BE2C (cell line): ENCODE measurements at places on chromosomes 16 and 17.

DNA sequence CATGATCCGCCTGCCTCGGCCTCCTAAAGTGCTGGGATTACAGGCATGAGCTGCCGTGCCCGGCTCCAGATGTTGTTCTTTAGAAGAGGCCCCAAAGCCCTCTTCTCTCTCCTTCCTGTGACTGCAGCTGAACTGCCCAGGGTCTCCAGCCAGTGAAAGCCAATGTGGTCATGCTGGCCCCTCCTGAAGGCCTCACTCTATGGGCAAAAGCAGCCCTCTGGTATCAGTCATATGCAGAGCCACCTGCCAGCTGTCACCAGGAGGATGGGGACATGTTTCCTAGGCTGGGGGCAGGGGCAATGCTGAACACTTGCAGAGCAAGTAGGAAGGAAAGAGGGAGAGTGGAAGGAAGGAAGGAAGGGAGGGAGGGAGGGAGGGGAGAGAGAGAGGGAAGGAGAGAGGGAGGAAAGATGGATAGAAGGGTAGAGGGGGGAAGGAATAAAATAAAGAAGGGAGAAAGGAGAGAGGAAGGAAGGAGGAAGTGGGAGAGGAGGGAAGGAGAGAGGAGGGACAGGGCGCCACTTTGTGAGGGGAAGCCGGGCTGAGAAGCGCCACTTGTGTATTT lies 36.0 kb downstream of the SOCS3 start:
- no peak for DNase-seq

GRCh38 chr17:77750427-77751043 lies 208.0 kb upstream of the TNRC6C start:
- no peak for DNase-seq

DNA sequence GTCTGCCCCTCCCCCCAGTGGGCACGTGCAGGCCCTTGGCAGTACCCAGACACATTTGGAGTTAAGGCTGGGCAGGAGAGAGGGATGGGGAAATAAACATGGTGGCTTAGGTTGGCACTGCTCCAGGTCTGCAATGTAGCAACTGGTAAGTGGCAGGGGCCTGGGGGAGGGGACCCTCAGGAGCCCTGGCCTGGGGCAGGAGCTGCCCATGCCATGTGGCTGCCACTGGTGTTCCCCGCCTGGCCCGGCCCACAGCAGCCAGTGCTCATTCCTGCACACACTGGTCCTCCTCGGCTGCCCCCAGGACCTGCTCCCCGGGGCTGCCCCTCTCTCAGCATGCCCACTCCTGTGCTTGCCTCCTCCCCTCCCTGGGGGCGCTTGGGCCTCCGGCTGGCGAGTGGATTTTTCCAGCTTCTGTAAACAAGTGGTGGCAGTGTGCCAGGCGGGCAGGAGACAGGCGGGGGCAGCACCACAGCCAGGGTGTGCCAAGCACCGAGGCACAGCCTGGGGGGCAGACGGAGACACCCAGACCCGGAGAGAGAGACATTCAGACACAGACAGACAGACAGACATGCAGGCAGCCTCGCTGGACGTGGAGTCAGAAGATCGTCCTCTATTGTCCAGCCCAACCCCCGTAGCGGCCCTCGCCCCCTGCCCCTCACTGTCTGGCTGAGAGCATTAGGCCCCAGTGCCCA lies 9.4 kb downstream of the THRA start:
- peak; percentile 83 for DNase-seq

DNA sequence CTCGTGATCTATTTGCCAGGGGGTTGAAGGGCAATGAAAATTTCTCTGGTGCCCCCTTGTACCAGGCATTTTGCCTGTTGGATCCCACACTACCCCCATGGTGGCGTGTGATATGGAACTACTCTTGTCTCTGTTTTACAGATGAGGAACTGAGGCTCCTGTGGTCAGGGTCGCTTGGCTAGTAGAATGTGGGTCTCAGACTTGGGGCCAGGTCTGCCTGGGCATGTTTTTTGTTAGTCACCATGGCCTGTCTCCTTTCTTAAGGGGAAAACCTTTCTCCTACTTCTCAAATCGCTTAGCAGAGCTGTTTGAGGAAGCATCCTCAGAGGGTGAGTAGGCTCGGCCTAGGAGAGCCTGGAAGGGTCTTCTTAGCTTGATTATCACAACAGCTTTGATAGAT lies 51.2 kb downstream of the CLEC16A start:
- no peak for DNase-seq

DNA sequence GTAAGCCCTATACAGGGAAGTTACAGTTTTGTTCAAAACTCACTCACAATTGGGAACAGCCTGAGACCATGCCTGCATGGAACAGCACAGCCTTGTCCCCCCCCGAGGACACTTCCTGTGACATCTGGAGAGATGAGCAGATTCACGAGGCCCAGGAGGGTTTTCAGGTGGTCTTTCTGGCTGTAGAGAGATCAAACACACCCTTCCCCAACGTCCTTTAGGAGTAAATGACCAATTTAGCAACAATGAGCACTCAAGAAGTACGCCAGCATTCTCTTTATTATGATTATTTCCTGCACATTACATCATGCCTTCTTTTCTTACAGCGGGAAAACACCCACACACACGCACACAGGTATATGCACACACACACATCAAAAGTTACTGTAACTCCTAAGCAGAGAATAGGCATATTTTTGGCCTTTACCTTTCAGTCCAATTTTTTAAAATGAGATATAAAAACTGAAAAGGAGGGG lies 39.0 kb downstream of the ADCY9 start:
- DNase-seq = no peak

DNA sequence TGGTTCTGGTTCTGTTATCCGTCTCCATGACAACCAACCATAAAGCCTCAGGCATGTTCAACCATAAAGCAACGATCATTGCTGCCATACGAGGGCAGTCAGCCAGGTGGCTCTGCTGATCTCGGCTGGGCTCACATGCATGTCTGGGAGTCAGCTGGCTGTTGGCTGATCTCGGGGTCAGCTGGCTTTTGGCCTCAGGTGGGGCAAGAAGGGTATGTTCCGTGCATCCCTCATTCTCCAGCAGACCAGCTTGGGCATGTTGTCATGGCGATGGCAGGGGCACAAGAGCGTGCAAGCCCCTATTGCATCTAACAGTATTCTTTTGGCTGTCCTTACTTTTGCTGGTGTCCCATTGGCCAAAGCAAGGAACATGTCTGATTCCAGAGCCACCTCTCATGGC lies 86.2 kb downstream of the ABCC6 start:
- DNase-seq = no peak

- no peak for DNase-seq
Observed at GRCh38 chr17:77608431-77608830, 350.1 kb upstream of the TNRC6C start.

DNA sequence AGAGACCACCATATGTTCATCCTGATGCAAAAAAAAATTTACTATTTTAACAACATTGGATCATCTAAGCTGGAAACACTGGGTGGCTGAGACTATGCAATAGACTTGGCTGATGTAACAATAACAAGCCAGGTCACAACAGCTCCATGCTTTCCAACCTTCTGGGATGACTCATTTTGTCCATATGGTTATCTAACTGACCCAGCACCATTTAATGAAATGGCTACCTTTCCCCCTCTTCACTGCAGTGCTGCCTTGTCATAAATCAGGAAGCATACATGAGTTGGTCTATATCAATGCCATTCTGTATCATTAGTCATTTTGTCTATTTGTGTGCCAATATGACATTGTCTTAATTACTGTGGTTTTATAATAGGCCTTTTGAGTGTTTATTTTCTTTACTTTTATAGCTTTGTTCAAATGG lies 217.6 kb upstream of the KCNJ16 start:
- DNase-seq = no peak

DNA sequence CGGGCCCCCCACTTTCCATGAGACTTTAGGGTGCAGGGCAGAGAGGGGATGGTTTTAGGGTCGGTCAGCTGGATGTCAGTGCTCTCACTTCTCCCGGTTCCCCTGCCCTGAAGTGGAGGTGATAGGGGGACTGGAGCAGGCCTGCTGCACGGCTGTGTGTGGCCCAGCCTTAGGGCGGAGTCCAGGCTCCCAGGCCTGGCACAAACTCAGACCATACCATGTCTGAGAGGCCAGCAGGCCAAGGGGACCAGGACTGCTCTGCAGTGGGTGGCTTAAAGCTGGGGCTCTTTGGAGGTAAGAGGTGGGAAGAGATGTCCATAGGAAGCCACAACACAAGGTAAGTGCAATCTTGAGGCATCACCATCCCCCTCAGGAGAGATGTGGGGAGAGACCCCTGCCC lies 8.3 kb downstream of the TFAP4 start:
- DNase-seq = peak; percentile 55

DNA sequence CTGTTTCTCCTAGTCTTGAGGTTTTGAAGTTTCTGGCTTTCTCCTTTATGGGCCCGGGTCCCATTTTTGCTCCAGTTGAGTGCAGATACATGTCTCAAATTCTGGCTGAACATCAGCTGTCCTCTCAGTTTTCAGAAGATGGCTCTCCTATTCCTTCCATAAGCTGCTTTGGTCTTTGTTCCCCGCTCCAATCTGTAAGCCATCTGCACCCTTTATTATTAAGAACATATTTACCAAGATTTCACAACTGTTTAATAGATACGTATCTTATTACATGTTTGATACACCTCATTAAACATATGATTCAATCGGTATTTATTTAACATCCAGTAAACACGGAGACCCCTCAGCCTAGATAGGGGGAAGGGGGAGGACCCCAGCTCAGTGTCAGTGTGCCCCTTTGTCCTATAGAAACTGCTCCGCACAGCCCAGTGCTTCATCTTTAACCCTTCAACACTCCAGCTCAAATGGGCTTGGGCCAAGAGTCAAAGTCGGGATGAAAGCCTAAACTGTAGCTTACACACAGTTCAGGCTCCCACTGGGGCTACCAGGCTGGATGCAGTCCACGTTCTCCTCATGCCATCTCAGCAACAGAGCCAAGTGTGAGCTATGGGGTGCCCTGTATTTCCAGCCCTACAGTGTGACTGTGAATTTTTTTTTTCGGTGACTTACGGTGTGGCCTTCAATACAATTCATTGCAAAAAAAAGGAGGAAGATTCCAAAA lies 166.0 kb upstream of the ZFHX3 start:
- DNase-seq = no peak

DNA sequence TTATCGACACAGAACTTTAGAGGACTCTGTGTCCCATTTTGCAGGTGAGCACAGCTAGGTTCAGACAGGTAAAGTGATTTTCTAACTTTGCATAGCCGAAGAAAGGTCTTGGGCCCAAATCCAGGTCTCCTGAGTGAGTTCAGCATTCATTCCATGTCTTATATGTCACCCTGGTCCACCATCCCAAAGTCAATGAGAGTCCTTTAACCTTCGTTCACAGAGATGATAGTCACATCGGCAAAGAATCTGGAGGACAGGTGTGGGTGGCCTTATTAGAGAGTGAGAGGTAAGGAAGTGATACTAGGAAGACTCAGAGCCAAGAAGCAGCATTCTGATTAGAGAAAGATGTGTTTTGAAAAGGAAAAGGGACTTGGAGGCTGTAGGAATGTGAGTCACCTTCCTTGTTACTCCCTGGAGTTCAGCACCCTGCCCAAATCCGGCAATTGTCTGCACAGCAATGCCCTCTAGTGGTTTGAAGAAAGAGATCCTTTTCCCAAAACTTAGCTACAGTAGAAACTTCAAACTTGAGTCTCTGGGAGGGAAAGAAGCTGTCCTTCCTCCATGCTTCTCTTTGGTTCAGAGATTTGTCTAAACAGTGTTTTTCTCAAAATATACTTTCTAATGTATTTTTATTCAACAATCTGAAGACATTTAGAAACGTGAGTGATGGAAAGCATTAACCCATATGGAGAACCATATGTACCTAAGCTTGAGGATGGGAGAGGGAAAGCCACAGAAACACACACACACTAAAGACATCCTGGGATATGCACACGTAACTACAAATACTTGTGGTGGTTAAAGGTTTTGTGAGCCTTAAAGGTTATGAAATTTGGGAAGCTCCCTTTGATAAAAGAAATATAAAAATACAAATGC lies 96.4 kb upstream of the SHISA6 start:
- DNase-seq = no peak

- DNase-seq = no peak
Observed at GRCh38 chr17:29596811-29597210, 3.9 kb downstream of the ANKRD13B start.

DNA sequence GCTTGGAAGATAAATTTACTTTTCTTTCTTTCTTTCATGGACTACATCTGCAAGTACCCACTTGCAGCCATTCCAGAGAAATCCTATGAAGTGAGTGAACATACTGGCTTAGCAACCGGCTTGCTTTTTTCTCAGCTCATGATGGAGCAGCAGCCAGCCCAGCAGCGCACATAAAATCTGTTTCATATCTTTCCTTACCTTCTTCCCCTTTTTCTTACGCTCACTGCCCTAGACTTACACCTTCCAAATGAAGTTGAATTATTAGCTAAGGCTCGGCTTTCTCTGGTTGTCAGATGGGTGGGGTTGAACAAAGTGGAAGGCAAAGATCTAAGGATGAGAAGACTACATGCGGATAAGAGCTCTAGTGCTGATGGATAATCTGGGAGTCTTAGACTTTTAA lies 13.9 kb upstream of the ABCA8 start:
- no peak for DNase-seq

GRCh38 chr17:32143527-32143870 lies 1.2 kb downstream of the RHOT1 start:
- no peak for DNase-seq

DNA sequence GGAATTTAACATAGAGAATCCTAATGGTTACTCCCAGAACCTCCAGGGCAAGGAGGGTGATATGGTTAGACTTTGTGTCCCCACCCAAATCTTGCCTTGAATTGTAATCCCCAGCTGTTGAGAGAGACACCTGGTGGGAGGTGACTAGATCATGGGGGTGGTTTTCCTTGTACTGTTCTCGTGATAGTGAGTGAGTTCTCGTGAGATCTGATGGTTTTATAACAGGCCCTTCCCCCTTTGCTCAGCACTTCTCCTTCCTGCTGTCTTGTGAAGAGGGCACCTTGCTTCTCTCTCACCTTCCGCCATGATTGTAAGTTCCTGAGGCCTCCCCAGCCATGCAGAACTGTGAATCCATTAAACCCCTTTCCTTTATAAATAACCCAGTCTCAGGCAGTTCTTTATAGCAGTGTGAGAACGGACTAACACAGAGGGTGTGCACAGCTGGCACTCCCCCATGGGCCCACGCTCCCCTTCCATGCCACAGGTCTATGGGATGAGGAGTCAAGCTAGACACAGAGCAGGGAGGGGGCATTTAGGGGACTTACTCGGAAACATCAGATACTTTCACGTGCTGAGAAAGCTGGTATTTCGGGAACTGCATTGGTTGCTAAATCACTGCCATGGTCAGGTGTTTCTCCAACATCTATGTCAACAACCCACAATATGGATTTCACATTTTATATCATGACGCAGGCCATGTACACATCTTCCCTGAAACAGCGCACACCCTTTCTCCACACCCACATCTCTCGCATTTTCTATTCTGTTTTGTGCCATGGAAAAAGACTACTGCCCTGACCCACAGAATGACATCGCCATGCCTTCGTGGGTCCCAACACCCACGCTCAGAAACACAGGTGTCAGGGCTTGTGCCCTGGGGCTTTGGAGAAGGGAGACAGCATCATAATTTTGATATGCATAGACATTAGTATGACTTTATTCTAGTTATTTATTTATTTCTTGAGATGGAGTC lies 199.1 kb upstream of the GSE1 start:
- DNase-seq = no peak

GRCh38 chr17:6546069-6546718 lies 10.2 kb downstream of the PITPNM3 start:
- DNase-seq = no peak

GRCh38 chr17:34301986-34302385 lies 16.4 kb downstream of the CCL11 start:
- no peak for DNase-seq
